Right cardiac atrium (tissue), 5 donors: ENCODE measurements at places on chromosomes 4 and X. TPM values are rescaled to one million over a fixed set of nuclear protein-coding genes. Genes with fewer than 3 reads are reported as not detected.

The NPY2R gene
- 0.05 TPM for polyA plus RNA-seq

The RS1 gene
- polyA plus RNA-seq: not detected

The F8A3 gene
- 0.09 TPM for polyA plus RNA-seq

The TASL gene
- 0.11 TPM for polyA plus RNA-seq

The ETDB gene
- not detected for polyA plus RNA-seq

The TSPAN7 gene
- polyA plus RNA-seq: 196 TPM
